Vagina (tissue), 2 donors: ENCODE measurements at places on chromosomes 13 and 19. TPM values are rescaled to one million over a fixed set of nuclear protein-coding genes. Genes with fewer than 3 reads are reported as not detected.
A peak's percentile ranks its signal among the peaks of the same experiment; 100 is the strongest.

DNA sequence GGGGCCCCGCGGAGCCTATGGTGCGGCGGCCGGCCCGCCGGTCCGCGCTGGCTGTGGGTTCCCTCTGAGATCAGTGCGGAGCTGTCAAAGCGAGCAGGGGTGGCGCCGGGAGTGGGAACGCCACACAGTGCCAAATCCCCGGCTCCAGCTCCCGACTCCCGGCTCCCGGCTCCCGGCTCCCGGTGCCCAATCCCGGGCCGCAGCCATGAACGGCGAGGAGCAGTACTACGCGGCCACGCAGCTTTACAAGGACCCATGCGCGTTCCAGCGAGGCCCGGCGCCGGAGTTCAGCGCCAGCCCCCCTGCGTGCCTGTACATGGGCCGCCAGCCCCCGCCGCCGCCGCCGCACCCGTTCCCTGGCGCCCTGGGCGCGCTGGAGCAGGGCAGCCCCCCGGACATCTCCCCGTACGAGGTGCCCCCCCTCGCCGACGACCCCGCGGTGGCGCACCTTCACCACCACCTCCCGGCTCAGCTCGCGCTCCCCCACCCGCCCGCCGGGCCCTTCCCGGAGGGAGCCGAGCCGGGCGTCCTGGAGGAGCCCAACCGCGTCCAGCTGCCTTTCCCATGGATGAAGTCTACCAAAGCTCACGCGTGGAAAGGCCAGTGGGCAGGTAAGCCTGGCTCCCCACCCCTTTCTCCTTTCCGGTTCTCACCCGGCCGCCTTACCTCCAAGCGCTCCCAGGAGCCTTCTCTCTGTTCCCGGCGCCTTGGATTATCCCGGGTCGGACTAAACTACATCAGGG, at the start of gene PDX1:
TSS of gene PDX1 (plus strand) at position 67 of the 743 bp plus-strand sequence. CDS start at position 206, 139 bp downstream.
- H3K4me1 ChIP-seq, result peaks cover 45% of the 10 kb centered on the region
- H3K27ac ChIP-seq, result no peak within 1 kb of the TSS
- DNase-seq, result no peak

- H3K4me3 ChIP-seq, result no peak overlapping the region
- H3K27me3 ChIP-seq, result no peaks in the 10 kb centered on the region
- peaks cover 26% of the 10 kb centered on the region for H3K4me1 ChIP-seq
Measured at GRCh38 chr13:41048640-41049039, 12.7 kb upstream of the WBP4 start.

DNA sequence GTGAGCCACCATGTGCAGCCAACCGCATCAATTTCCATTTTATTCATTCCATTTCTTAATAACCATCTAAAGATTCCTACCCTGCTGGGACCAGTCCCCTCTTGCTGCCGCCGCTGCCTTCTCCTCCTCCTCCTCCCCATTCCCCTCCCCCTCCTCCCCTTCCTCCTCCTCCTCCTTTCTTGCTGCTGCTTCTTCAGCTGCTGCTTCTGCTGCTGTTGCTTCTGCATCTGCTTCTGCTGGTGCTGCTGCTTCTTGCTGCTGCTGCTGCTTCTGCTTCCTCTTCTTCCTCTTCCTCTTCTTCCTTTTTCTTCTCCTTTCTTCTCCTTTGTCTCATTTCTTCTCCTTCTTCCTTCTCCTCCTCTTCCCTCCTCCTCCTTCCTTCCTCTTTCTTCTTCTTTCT, 20.0 kb upstream of the SPRYD7 start:
- H3K36me3 ChIP-seq, result no peaks in the 10 kb centered on the region
- no peak overlapping the region for H3K4me3 ChIP-seq
- no peaks in the 10 kb centered on the region for H3K4me1 ChIP-seq

DNA sequence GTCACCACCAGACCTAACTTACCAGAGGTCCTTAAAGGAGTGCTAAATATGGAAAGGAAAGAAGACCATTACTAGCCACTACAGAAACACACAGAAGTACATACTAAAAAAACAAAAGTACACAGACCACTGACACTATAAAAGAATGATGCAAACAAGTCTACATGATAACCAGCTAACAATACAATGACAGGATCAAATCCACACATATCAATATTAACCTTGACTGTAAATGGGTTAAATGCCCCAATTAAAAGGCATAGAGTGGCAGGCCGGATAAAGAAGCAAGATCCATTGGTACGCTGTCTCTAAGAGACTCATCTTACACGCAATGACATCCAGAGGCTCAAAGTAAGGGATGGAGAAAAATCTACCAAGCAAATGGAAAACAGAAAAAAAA, 47.2 kb downstream of the UBL3 start:
- H3K27me3 ChIP-seq, result no peaks in the 10 kb centered on the region
- H3K27ac ChIP-seq, result no peak overlapping the region
- no peaks in the 10 kb centered on the region for H3K36me3 ChIP-seq
- DNase-seq, result no peak
- H3K4me3 ChIP-seq, result no peak overlapping the region

DNA sequence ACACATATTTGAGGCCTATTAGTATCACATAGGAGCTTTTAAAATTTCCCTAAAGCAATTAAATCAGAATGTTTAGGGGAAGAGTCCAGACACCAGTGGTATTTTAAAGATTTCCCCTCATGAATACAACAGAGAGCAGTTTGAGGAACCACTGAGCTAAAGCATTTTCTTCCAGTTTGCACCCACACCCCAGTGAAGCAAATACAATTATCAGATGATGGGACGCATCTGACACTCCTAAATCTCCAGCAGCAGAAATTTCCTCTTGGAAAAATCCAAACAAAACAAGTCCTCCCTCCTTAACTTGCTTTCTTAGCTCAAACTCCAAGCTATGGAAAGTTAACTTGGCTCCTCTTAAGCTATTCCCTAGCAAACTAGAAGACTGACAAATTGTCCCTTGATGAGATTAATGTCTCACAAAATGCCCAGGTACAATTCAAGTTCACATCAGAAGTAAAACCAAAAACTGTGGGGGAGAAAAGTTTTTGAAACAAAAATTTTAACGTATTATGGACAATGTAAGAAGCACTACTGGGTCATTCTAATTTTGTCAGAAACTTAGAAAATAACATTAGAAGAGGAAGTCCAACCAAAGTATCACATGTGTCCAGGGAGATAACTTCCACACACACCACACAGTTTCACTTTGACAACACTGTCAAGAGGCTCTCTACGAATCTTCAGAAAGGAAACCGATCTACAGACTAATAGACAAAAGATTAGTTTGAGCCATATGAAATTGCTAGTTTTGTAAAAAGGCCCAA, 74.1 kb downstream of the ABCC4 start:
- no peak overlapping the region for H3K27ac ChIP-seq
- peaks cover 5% of the 10 kb centered on the region for H3K4me1 ChIP-seq
- H3K36me3 ChIP-seq, result no peaks in the 10 kb centered on the region
- no peak for DNase-seq
- no peaks in the 10 kb centered on the region for H3K27me3 ChIP-seq

- H3K4me3 ChIP-seq, result peak within 1 kb of the TSS; percentile 35
- peaks cover 35% of the 10 kb centered on the region for H3K4me1 ChIP-seq
- no peak for DNase-seq
- H3K27ac ChIP-seq, result no peak within 1 kb of the TSS
- no peaks in the 10 kb centered on the region for H3K36me3 ChIP-seq
Measured at GRCh38 chr19:45667620-45668341, at the start of gene GIPR. Gene GIPR, plus strand, starts transcription at chr19:45668221. Its CDS starts 1,300 bp downstream, at chr19:45669521.

Gene CTXN1
- total RNA-seq, result 14.2 TPM

- no peak overlapping the region for H3K27ac ChIP-seq
- no peak overlapping the region for H3K4me3 ChIP-seq
- H3K4me1 ChIP-seq, result no peaks in the 10 kb centered on the region
- no peaks in the 10 kb centered on the region for H3K27me3 ChIP-seq
Measured at GRCh38 chr13:86585835-86586234, 786.6 kb upstream of the SLITRK6 start.

GRCh38 chr13:28199089-28199488, 60.7 kb downstream of the PAN3 start:
- no peak for DNase-seq
- H3K4me3 ChIP-seq, result no peak overlapping the region
- no peaks in the 10 kb centered on the region for H3K4me1 ChIP-seq

GRCh38 chr13:21123956-21124355, 52.4 kb downstream of the SKA3 start:
- H3K27me3 ChIP-seq, result no peaks in the 10 kb centered on the region
- H3K4me1 ChIP-seq, result no peaks in the 10 kb centered on the region
- H3K36me3 ChIP-seq, result no peaks in the 10 kb centered on the region
- no peak overlapping the region for H3K4me3 ChIP-seq
- no peak for DNase-seq

DNA sequence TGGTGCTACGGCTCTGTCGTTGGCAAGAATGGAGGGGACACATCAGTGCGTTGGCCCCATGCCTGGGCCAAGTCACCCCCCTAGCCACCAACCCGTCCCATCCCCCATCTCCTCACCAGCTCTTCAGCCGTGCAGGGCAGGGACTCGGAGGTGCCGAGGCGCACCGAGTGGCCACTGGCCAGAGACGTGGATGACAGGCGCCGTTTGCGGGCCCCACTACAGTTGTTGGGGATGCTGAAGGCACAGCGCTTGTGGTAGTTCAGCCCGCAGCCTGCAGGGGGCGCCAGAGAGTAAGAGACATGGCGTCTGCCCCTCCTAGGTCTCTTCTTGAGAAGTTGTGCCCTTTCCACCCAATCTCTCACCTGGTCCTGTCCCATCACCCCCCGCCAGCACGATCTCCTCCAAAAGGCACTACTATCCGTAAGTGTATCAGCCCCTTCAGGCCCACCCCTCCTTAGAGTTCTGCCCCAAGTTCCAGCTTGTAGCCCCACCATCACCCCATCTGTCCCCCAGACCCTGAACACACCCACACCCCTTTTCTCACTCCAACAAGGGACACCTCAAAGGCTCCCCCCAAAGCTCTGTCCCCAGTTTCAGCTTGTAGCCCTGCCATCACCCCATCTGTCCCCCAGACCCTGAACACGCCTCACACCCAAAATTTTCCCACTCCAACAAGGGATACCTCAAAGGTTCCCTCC, 12.4 kb downstream of the PRKD2 start:
- no peak overlapping the region for H3K27ac ChIP-seq
- no peaks in the 10 kb centered on the region for H3K4me1 ChIP-seq
- DNase-seq, result no peak
- H3K4me3 ChIP-seq, result no peak overlapping the region
- H3K36me3 ChIP-seq, result peaks cover 57% of the 10 kb centered on the region

DNA sequence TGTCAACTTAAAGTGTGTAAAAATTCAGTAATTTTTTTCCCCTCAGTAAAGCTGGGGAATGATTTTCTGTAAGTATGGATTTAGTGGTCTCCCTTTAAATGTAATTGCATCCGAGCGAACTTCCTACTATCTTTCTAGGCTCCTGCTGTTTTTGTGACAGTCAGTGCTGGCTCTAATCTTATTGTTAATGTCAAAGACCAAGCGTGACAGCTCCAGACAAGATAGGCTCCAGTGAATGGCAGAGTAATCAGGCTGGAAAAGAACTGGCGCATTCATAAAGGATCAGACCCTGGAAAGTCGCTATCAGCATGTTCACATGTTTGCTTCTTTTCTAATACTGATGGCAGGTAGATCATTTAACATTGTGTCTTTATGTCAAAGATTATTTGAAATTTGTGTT, 908.0 kb upstream of the ATXN8OS start:
- no peak overlapping the region for H3K27ac ChIP-seq
- no peaks in the 10 kb centered on the region for H3K27me3 ChIP-seq
- DNase-seq, result no peak

DNA sequence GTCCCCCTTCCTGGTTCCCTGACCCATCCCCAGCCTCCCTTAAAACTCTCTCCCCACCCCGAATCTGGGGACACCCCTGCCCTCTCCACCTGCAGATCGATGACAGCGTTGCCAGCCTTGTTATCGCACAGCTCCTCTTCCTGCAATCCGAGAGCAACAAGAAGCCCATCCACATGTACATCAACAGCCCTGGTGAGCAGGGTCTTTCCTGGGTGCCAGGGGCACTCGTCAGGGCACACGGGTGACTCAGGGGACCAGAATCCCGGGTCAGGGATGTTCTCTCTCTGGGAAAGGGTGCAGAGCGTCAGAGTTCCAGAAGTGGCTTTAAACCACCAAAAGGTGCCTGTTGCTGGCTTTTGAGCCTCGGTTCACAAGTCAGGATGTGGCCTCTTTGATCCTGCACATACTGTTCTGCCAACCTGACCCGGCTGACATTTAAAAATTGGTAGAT, 1.0 kb downstream of the CLPP start:
- peak overlapping the region; percentile 82 for H3K4me3 ChIP-seq
- peak overlapping the region; percentile 87 for H3K27ac ChIP-seq
- DNase-seq, result no peak

GRCh38 chr19:11195681-11196080, 1.7 kb downstream of the KANK2 start:
- peak overlapping the region; percentile 68 for H3K4me3 ChIP-seq
- H3K36me3 ChIP-seq, result peaks cover 24% of the 10 kb centered on the region
- peak overlapping the region; percentile 91 for H3K27ac ChIP-seq

Gene SHISA7
- total RNA-seq, result 0.25 TPM

GRCh38 chr19:18503337-18503970, 18.4 kb downstream of the ELL start:
- H3K4me1 ChIP-seq, result peaks cover 100% of the 10 kb centered on the region
- no peak overlapping the region for H3K4me3 ChIP-seq
- no peaks in the 10 kb centered on the region for H3K27me3 ChIP-seq
- no peak for DNase-seq

DNA sequence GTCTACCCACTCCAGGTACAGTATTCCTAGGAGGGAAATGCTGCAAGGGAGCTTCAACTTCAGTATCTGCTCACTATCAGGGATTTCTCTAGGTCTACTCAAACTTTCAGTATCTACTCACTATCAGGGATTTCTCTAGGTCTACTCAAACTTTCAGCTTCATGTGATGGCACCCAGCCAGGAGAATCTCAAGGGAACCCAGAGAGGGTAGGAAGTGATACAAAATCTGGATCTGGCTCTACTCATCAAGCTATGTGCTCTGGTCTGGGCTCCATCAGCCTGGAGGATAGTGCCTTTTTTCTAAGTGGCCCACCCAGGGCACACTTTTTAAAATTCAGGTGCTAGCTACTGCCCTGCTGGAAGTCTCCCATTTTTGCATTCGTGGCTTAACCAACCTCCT, 52.3 kb upstream of the FNDC3A start:
- H3K27ac ChIP-seq, result no peak overlapping the region
- no peak for DNase-seq
- H3K4me1 ChIP-seq, result no peaks in the 10 kb centered on the region
- no peaks in the 10 kb centered on the region for H3K36me3 ChIP-seq
- H3K4me3 ChIP-seq, result no peak overlapping the region
- no peaks in the 10 kb centered on the region for H3K27me3 ChIP-seq

DNA sequence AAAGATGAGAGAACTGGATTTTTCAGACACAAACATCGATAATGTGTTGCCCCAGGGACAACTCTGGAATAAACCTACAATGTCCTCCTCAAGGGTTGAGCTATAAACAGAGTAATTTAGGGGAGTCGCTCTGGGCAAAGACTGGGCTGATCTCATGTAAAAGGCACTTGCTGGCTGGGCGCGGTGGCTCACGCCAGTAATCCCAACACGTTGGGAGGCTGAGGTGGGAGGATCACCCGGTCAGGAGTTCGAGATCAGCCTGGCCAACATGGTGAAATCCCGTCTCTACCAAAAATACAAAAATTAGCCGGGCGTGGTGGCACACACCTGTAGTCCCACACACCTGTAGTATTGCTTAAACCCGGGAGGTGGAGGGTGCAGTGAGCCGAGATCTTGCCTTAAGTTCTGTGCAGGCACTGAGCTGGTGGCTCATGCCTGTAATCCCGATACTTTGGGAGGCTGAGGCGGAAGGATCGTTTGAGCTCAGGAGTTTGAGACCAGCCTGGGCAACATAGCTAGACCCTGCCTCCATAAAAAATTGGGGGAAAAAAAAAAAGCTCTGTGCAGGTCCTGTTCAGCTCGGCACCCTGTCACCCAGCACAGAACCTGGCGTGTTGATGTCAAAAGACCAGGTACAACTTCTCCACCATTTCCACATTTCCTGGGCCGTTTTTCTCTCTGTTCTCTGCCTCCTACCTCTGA, 1.4 kb downstream of the TIMM44 start:
- H3K27me3 ChIP-seq, result no peaks in the 10 kb centered on the region
- peaks cover 35% of the 10 kb centered on the region for H3K4me1 ChIP-seq
- H3K4me3 ChIP-seq, result peak overlapping the region; percentile 64
- no peak for DNase-seq
- no peaks in the 10 kb centered on the region for H3K36me3 ChIP-seq
